ENCODE measurements at places on chromosomes 13 and 19.

DNA sequence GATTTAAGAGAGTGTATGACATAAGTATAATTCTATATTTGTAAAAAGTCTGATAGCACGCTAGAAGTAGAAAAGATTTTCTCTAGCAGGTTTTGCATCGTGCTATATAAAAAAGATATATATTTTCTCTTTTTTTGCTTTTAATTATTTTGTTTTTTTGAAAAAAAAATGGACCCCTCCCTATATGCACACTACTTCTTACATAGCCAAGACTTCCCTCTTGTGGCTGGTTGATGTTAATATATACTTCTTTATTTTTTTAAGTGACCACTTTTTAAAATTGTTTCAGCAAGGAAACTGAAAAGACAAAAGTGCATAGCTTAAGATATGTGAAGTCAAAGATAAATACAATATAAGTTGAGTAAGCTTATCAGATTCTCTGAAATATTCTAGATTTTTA lies 1202.8 kb downstream of the DIAPH3 start:
- peak; percentile 55 for DNase-seq

DNA sequence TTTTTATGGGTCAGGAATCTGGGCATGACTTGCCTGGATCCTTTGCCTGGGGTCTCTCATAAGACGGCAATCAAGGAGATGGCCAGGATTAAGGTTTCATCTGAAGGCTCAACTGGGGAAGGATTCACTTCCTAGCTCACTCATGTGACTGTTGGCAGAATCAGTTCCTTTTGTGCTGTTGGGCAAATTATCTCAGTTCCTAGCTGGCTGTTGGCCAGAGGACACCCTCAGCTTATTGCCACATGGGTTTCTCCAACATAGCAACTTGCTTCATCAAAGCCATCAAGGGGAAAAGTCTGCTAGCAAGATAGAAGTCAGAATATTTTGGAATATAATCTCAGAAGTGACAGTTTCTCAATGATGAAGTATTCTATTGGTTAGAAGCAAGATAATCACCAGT lies 12.2 kb upstream of the EVI5L start:
- no peak for DNase-seq

- no peak for DNase-seq
Observed at GRCh38 chr13:102659168-102659713, 35.6 kb downstream of the METTL21C start.

DNA sequence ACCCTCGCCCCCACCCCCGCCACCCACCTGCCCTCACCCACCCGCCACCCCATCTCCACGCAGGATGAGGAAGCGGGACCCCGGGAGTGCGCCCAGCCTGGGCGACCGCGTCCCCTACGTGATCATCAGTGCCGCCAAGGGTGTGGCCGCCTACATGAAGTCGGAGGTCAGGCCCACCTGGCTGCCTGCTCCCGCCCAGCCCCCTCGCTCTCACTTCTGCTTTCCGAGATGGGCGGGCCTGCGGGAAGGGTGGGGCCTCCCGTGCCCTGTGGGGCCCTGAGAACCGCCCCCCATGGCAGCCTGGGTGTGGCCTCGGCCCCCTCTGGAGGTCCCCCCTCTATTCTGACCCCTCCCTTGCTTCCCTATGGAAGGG lies 3.1 kb upstream of the SPIB start:
- peak; percentile 59 for DNase-seq

DNA sequence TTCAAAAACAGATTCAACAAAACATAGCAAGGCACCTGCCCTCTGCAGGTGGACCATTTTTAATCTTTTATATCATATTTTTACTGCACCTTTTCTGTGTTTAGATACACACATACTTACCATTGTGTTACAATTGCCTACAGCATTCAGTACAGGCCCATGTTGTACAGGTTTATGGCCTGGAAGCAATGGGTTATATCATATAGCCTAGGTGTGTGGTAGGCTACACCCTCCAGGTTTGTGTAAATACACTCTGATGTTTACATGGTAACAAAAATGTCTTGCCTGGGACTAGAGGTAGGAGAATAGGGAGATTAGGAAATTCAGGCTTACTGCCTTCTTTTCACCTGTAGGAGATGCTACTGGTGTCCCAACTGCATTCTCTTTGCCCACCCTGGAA lies 8.2 kb upstream of the UBAC2 start:
- no peak for DNase-seq

DNA sequence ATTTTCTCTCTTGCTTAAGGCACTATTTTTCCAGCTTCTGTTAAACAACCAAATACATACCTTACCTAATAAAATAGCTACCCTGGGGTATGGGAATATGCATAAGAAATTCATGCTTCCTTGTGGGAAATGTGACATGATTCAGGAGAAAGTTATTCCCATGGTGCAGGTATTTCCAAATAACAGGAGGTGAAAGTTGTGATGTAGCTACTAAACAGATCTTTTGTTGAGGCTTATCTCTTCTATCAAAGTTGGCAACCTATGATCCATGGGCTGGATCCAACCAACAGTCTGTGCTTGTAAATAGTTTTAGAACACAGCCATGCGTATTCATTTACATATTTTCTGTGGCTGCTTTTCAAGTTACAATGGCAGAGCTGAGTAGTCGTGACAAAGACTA lies 177.8 kb upstream of the NBEA start:
- no peak for DNase-seq

- DNase-seq = no peak
Observed at GRCh38 chr13:48380581-48380980, 32.3 kb downstream of the LPAR6 start.

GRCh38 chr19:743168-743687 lies 7.7 kb upstream of the MISP start:
- peak; percentile 96 for DNase-seq

DNA sequence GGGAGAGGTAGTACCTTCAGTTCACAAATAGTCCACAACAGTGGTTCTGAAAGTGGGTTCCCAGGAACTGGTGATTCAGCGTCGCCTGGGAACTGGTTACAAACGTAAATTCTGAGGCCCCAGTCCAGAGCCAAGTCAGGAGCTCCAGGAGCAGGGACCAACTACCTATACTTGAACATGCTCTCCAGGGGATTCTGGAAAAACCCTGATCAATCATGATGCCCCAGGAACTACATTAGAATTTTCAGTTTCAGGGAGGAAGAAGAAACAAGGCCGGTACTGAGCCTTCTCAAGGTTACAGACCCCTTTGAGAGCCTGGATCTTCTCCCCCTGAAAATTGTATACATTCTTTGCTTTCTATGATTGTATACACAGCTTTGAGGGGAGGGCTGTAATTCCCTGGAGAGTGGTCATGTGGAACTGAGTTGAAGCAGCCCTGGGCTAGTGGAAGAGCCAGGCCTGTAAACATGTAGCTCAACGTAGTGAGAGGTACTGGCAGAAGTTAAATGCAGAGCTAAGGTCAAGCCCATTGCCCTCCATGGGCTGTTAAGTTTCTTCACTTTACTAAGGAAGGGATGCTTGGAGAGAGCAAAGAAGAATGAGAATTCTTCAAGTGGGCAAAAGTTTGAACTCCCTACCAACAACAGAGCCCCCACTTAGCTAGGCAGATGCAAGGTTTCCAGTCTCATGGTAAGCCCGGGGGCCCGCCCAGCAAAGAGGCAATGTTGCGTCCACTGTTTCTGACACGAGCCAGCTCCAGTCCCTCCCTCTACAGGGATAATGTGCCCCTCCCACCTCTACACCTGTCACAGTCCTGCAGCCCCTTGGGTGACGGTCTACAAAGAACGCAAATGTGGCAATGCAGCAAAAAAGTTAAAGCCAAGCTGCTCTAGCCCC lies 17.0 kb downstream of the DOCK9 start:
- no peak for DNase-seq

GRCh38 chr19:964761-965694 lies 19.1 kb upstream of the WDR18 start:
- DNase-seq = no peak

- no peak for DNase-seq
Observed at GRCh38 chr13:75610466-75610865, 25.7 kb upstream of the LMO7 start.

DNA sequence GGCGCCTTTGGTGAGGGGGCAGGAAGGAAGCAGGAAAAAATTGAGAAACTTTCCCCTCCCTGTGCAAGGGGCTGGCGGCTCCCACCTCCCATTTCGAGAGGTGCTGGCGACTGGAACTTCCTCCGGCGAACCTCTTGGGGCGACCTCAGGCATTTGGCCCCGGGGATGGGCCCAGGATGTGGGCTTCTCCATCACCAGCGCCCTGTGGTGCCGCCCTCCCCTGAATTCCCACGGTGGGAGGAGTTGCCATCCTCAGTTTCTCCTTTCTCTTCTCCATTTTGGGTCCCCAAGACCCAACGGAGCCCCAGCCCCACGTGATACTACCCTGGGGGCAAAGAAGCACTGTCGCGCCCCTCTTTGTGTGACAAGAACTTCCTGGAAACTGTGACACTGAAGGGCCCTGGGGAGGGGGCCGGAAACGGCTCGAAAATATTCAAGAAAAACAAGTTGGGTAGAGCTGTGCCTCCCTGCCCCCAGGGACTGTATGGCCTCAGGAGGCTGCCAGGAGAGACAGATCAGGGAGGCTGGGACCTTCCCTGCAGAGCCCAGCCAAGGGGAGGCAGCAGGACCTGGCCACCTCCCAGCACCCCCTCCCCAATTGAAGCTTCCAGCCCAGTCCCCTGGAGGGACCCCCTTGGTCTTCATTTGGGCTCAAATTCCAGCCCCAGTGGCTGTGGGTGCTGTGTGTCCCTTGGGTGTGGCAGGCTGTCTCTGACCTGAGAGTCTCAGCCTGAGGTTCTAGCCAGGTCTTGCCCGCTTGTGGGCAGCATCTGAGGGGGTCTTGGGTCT lies 16.2 kb upstream of the AP1M2 start:
- DNase-seq = peak; percentile 65

- DNase-seq = no peak
Observed at GRCh38 chr13:74193391-74193790, 59.2 kb upstream of the KLF12 start.

DNA sequence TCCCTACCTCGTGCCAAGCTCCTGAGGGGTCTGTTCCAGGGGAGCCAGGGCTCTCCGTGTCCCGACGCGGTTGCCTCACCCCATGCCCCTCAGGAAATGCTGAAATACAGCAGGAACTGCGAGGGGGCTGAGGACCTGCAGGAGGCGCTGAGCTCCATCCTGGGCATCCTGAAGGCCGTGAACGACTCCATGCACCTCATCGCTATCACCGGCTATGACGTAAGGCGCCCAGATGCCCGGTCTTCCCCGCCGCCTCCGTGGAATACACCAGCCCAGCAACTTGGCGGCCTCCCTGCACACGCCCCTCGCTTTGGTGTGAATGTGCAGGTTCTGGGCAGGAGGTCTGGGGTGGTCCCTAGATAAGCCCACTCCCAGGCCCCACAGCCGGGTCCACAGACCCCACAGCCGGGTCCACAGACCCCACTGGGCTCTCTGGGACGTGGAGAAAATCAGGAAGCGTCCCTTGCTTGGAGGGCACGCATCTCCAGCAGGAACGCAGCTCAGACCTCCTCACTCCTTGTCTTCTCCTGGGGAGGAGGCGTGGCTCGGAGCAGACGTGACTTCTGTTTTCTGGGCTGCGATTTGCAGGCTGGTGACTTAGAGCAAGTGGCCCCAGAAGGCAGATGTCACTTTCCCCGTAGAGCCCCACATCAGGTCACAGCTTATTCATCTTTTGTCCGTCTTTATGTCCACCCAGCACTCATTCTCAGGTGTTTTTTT lies 19.4 kb upstream of the F7 start:
- no peak for DNase-seq

- no peak for DNase-seq
Observed at GRCh38 chr13:102704238-102705058, 9.6 kb upstream of the METTL21C start.

- no peak for DNase-seq
Observed at GRCh38 chr19:35167251-35168119, 12.9 kb downstream of the FXYD5 start.

DNA sequence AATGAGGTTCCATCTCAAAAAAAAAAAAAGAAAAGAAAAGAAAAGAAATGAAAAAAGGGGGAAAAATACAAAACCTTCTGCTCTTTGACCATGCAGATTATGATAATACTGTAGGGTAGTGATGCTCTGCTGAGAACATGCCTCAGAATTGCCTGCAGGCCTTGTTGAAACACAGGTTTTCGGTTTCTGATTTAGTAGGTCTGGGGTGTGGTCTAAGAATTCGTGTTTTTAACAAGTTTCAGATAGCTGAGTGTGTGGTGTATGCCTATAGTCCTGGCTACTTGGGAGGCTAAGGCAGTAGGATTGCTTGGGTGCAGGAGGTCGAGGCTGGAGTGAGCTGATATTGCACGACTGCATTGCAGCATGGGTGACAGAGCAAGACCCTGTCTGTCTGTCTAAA lies 14.9 kb upstream of the CYP2B6 start:
- DNase-seq = no peak

DNA sequence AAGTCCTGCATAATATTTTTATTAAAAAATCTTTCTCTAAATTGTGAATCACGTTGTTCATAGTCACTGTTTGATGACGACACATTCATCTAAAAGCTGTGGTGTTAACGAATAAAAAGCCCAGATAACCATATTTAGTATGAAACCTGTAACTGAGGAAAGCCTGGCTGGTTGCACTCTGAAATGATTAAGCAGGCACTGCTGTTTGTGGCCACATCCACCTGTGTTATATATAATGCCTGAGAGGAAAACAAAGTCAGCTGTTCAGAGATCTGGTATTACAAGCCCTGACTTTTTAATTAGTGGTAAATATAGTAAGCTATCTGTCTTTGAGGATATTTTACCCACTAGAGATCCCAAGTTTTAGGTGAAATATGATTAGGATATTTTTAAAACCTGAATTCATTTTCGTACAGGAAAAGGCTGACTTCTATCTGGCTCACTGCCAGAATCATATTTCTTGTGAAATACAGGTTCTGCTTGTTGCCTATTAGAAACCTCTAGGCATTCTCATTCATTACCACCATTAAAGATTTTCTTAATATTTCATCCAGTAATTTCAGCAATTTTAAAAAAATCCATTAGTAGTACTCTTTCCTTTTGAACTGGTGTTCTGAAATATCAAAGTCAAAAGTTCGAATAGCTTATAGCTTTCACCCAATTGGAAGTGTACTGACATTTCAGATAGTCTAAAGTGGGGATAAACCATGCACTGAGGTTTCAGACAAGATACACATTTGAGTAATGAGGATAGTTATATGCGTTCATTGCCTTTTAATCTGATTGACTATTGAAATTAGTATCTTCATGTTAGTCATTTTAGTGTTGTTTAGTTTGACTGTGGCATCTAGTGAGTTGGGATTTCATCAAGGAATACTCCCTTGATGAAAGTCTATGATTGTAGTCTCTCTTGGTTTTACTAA lies 79.7 kb downstream of the LMO7 start:
- peak; percentile 37 for DNase-seq

GRCh38 chr13:88736026-88736425 lies 1064.9 kb downstream of the SLITRK5 start:
- DNase-seq = no peak

All from kidney (tissue), 22 donors.